ENCODE measurements at places on chromosomes 13 and 19.

DNA sequence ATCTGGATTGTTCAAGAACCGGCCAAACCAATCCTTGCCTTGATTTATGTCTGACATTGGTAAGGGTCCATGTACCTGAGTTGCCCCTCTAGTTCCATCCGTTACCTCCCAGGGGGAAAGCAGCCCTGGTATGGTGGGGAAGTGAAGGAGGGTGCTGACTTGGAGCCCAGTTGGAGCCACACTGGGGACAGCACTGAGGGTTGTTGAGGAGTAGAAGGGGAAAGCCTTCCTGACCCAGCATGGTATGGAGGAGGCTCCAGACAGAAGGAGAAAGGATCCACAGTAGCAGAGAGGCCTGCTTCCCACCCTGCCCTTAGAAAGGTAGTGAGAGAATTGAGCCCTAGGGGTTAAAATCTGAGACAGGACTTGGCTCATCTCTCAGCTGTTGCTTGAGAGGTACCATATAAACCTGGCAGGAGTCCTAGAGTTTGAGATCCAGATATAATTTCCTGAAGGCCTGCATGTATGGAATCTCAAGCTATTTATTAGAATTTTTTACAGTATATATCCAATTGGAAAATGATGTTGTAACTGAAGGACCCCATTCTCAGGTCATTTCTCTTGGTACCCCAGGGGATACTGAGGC is 16.7 kb upstream of the FCGBP start:
- DNase-seq: no peak

DNA sequence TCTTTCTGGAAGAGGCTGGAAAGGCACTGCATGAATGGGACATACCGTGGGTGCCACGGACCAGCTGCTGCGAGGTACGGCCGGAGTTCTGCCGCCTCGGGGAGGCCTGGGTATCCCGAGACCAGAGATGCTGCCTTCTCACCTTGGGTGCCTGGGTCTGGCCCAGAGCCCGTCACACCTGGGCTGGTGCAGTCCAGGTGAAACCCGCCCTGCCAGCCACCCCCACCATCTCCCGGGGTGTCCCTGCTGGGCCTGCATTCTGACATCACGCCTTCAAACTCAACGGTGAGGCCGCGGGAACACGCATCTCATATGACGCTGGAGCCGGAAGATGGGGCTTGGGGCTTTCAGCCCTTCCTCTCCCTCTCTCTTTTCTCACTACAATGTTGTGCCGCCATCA is 98.0 kb downstream of the GADD45B start:
- no peak for DNase-seq

GRCh38 chr13:51329606-51330005 is 9.9 kb upstream of the SERPINE3 start:
- no peak for DNase-seq

GRCh38 chr19:38742906-38743305 is 1.4 kb downstream of the CAPN12 start:
- no peak for DNase-seq

- peak; percentile 22 for DNase-seq
Measured at GRCh38 chr13:113292021-113292862, 4.8 kb upstream of the LAMP1 start.
